CD4-positive, alpha-beta T cell treated with Interleukin-6 at 100 ng/mL for 8 hours (primary cell): ENCODE measurements at places on chromosomes 12 and 14.

GRCh38 chr14:42437809-42438208 is 831.1 kb downstream of the LRFN5 start:
- DNase-seq = no peak

DNA sequence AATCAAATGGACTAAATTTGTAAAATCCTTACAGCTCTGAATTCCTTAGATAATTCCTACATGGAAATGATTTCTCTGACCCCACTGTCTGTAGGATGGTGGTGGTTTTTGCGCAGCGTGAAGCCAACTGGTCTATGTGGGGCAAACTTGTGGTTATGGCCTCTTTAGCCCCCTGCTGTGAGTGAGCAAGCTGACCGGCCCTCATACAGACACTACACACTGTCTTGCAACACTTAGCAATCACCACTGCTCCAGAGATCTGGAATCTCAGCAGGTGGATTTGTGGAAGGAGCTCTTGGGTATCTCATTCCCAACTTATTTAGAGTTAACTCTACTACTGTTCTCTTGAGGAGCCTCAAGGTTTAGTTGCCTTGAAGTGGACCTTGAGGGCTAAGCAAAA is 70.2 kb downstream of the SCN8A start:
- DNase-seq = no peak

DNA sequence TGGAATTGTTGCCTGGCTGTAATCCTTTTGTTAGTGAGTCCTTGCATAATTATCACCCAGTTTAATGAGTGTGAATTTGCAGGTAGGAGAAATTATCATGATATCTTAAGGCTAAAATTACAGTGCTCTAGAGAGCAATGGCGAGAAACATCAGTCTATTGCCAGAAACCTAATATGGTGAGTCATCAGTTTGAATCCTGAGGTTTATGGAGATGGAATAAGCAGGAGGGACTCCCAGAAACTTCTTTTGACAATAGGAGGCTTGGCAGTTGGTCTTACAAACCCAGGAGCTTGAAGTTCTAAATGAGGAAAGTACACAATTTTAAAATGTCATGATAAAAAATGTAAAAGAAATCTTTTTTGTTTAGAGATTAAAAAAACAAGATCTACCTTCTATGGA is 31.5 kb upstream of the CRADD start:
- DNase-seq = no peak

DNA sequence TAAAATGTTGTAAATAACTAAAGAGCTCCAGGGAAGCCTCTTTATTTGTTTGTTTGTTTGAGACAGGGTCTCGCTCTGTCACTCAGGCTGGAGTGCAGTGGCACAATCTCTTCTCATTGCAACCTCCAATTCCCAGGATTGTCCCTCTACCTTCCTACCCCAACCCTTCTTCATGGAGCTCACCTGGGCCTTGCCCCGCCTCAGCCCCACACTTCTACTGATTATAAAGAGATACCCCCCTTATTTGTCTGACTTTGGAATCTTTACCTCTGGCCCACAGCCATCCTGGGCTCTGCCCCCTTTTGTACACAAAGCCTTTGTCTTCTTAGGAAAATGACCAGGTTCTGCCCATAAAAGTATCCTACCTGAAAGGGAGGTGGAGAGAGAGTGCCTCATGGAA is 9.1 kb upstream of the BLTP3B start:
- DNase-seq = no peak

- DNase-seq = no peak
Measured at GRCh38 chr12:132003846-132004245, 54.1 kb downstream of the EP400 start.

DNA sequence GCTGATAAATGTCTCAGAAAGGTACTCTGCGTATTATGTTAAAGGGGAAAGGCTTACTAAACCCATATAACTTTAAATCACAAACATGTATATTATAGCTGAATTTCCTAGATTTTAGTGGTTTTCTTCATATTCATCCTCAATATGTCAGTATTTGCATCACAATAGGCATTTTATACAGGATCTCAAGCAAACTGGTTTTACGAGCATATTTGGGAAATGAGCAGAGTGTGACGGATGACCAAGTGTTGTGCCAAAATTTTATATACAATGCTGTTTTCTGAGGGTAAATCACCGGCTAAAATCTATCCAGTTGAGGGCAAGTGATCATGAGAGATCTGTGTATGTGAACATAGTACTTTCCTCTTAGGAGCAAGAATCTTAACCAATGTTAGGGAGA is 8.4 kb downstream of the CPM start:
- DNase-seq = no peak
